ENCODE measurements at places on chromosomes 6 and 20.

GRCh38 chr20:46974669-46975434 is 80.2 kb downstream of the EYA2 start:
- no peaks in the 10 kb centered on the region for H3K36me3 ChIP-seq
- no peak for DNase-seq
- H3K27ac ChIP-seq, result no peak overlapping the region
- H3K4me1 ChIP-seq, result no peaks in the 10 kb centered on the region
- H3K27me3 ChIP-seq, result no peaks in the 10 kb centered on the region

GRCh38 chr6:156917213-156917612 is 140.0 kb downstream of the ARID1B start:
- no peaks in the 10 kb centered on the region for H3K27me3 ChIP-seq
- no peaks in the 10 kb centered on the region for H3K36me3 ChIP-seq
- no peaks in the 10 kb centered on the region for H3K4me1 ChIP-seq
- H3K4me3 ChIP-seq, result no peak overlapping the region
- DNase-seq, result no peak

DNA sequence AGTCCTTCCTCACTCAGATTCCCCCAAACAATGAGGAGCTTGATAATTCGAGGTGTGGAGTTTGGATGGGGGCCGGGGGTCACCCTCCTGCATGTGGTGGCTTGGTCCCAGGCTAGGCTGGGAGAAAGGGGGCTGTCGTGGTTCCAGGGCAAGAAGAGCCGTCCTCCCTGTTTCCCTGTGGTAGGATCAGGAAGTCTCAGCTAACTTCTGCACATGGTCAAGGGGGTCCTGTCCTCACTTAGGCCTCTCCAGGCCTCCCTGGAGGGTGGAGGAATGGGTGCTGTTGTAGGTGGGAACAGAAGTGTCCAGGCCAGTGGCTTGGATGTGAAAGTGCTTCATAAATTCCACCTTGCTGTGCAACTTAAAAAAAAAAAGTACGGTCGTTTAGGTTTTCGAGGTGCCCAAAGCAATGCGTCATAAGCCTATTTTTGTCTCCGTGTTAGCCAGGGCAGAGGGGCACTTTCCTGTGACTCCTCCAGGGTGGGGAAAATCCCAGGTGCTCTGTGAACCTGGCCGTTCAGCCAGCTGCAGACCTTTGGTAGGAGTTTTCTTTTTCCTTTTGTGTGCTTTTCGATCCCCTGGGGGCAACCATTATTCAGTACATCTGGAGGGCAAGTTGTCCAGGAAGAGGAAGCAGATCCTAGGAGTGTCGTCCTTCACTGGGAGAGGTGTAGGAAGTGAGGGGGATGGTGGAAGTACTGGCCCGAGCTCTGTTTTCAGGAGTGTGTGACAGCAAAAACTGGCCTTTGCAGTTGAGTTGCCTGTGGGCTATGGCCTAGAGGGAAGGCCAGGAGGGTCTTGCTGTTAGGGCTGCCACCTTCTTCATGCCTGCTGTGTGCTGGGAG is 9.6 kb downstream of the IGF2R start:
- no peak overlapping the region for H3K27ac ChIP-seq
- H3K27me3 ChIP-seq, result no peaks in the 10 kb centered on the region
- peaks cover 38% of the 10 kb centered on the region for H3K4me1 ChIP-seq
- H3K4me3 ChIP-seq, result no peak overlapping the region
- H3K36me3 ChIP-seq, result no peaks in the 10 kb centered on the region
- no peak for DNase-seq

DNA sequence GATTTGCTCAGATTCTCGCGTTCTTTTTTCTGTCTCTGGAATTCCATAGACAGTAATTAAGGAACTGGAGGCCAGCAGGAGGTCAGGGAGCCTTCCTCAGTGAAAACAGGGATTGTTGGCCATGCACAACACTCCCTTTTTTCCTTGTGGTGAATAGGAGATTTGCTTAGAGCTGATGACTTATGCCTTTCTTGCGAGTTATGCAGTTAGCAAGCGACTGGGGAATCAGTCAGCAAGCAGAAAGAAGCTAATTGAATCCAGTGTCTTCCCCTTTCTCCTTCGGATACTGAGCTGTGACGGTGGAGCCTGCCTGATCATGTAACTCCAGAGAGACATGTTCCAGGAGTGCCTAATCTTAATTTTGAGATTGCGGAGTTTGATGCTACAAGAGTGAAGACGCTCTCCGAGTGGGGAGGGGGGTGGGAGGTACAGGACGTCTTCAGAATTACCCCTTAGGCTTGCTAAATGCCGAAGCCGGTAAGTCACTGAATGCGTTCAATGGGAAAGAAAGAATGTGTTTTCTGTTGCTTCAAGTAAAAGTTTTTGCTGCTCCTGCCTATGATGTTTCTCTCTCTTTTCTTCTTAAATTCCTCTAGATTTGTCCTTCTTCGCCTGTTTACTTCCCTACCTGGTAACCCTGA is 165.9 kb downstream of the SASH1 start:
- H3K4me1 ChIP-seq, result peaks cover 51% of the 10 kb centered on the region
- H3K4me3 ChIP-seq, result peak overlapping the region; percentile 96
- H3K27me3 ChIP-seq, result no peaks in the 10 kb centered on the region
- H3K27ac ChIP-seq, result peak overlapping the region; percentile 100
- peak; percentile 92 for DNase-seq
- H3K36me3 ChIP-seq, result peaks cover 7% of the 10 kb centered on the region

DNA sequence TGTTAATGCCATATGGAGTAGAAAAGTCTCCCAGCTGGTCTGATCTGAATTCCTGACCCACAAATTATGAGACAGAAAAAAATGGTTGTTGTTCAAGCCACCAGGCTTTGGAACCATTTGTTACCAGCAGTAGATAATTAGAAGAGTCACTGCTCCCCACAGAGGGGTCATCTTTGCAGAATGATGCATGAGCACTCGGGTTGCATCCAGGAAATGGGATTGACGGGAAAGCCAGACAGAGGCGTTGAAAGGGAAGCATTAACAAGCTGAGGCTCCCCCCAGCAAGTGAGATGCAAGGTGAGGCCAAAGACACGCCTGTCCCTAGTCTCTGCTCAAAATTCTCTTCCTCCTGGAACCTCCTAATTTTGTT is 182.5 kb downstream of the SYNDIG1 start:
- no peak overlapping the region for H3K4me3 ChIP-seq
- no peak for DNase-seq
- H3K27ac ChIP-seq, result peak overlapping the region; percentile 70
- H3K27me3 ChIP-seq, result no peaks in the 10 kb centered on the region

- H3K27me3 ChIP-seq, result no peaks in the 10 kb centered on the region
- DNase-seq, result no peak
- H3K36me3 ChIP-seq, result peaks cover 20% of the 10 kb centered on the region
- no peak overlapping the region for H3K27ac ChIP-seq
- no peak overlapping the region for H3K4me3 ChIP-seq
- H3K4me1 ChIP-seq, result no peaks in the 10 kb centered on the region
Measured at GRCh38 chr6:166443166-166443565, 60.4 kb upstream of the MPC1 start.

DNA sequence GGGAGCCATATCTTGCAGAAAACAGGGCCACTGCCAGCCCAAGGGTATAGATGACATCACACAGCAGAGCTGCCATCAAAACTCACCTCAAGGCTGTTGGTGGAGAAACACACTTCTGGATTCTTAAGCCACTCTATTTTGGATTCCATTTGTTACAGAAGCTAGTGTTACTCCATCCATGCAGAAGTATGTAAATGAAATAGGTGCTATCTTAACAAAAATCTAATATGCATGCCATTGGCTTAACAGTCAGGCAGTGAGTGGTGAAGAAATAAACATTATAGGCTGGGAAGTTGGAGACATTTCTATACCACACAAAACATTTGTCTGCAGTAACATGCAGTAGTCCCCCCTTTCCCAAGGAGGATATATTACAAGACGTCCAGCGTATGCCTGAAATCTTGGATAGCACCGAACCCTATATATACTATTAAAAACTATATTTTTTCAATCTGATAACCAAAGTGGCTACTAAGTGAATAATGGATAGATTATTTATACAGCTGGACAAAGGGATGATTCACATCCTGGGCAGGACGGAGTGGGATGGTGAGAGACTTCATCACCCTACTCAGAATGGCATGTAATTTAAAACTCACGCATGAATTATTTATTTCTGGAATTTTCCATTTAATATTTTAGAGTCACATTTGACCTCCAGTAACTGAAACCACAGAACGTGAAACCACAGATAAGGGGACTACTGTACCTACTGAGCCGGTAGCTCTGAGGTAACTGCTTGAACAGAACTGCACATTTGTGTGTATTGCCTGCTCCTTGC is 160.0 kb upstream of the PLN start:
- peak overlapping the region; percentile 54 for H3K27ac ChIP-seq
- H3K4me1 ChIP-seq, result peaks cover 19% of the 10 kb centered on the region

- no peak for DNase-seq
- peak overlapping the region; percentile 93 for H3K4me3 ChIP-seq
- H3K36me3 ChIP-seq, result no peaks in the 10 kb centered on the region
- H3K27me3 ChIP-seq, result no peaks in the 10 kb centered on the region
- H3K27ac ChIP-seq, result peak overlapping the region; percentile 19
Measured at GRCh38 chr6:70412252-70413113, 825 bp upstream of the FAM135A start.

- no peaks in the 10 kb centered on the region for H3K4me1 ChIP-seq
- H3K36me3 ChIP-seq, result no peaks in the 10 kb centered on the region
- no peak overlapping the region for H3K27ac ChIP-seq
- no peaks in the 10 kb centered on the region for H3K27me3 ChIP-seq
- peak; percentile 71 for DNase-seq
Measured at GRCh38 chr6:38012573-38012972, 193.0 kb downstream of the ZFAND3 start.

DNA sequence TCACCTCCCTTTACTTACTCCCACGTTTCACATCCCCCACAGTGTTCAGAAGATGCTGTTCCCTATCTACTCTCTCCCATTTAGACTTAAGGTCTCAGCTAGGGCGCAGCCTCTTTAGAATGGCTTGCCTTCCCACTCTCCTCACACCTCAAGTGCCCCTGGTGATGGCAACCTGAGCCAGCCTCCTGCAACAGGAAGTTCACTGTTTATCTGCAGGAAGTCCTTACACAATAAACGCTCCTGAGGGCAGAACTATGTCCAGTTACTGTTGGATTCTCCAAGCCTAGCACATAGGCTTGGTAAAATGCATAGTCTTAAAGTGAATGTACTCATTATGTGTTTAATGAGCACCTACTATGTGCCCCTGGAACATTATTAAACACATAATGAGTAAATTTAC is 21.9 kb upstream of the RAB22A start:
- no peaks in the 10 kb centered on the region for H3K27me3 ChIP-seq
- H3K4me1 ChIP-seq, result no peaks in the 10 kb centered on the region
- no peak overlapping the region for H3K4me3 ChIP-seq
- DNase-seq, result no peak

DNA sequence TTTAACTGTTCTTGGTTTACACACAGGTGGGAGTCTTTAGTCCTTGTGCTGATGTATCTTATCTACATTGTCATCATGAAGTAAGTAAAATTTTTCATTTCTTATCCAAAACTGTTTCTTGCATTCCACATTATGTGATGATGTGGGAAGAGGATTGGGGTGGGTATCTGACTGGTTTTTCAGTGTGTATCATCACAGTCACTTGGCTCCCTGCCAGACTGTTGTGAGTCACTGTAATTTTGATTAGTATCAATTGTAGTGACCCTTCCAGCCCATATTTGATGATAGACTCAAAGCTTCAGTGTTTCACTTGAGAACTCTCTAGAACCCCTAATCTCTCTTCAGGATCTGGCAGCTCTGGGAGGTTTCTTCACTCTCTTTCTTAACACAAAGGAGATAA is 84.5 kb upstream of the RIN2 start:
- H3K36me3 ChIP-seq, result no peaks in the 10 kb centered on the region
- DNase-seq, result peak; percentile 27
- H3K27me3 ChIP-seq, result peaks cover 11% of the 10 kb centered on the region
- no peaks in the 10 kb centered on the region for H3K4me1 ChIP-seq
- H3K27ac ChIP-seq, result no peak overlapping the region

- H3K4me3 ChIP-seq, result no peak overlapping the region
- no peak for DNase-seq
- 0 out of 2 replicates have a peak, but pooled peaks cover 7% of the 10 kb centered on the region for H3K4me1 ChIP-seq
- no peaks in the 10 kb centered on the region for H3K27me3 ChIP-seq
Measured at GRCh38 chr6:134257516-134257915, 60.4 kb downstream of the SGK1 start.

DNA sequence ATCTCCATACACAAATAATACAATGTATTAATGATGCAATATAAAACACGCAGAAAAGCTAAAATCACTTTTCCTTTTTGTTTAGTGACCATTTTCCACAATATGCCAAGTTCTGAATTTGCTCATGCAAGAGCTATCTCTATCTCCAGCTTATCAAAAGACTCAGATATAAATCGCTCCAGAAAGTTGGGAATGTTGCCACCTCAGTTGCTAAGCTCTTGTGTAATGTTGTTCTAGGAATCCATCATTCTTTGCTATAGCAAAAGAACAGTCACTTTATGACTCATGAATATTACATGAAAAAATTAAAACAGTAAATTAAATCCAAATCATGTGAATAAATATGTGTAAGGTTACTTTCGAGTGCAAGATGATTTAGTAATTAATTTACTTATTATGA is 8.7 kb downstream of the PLAGL1 start:
- peaks cover 9% of the 10 kb centered on the region for H3K36me3 ChIP-seq
- H3K4me1 ChIP-seq, result no peaks in the 10 kb centered on the region
- H3K4me3 ChIP-seq, result no peak overlapping the region
- H3K27me3 ChIP-seq, result no peaks in the 10 kb centered on the region
- DNase-seq, result peak; percentile 79

DNA sequence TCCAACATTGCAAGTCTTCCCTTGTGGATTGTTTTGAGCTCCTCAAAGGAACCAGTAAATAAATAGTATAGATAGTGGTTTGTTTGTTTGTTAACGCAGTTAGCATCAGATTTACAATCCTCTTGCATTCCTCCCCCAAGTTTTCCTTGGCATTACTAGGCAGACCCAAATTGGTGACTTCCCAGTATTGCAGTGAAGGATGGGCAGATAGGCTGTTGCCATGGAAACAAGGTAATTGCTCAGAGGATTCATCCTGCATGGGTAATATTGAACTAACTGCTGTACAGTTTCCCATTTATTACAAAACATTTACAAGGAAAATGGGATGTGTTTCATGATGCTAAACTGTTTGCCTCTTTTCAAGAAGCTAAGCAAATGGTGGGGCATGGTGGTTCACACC is 477.2 kb downstream of the EPM2A start:
- H3K36me3 ChIP-seq, result no peaks in the 10 kb centered on the region
- H3K4me3 ChIP-seq, result no peak overlapping the region
- H3K4me1 ChIP-seq, result no peaks in the 10 kb centered on the region
- no peaks in the 10 kb centered on the region for H3K27me3 ChIP-seq

DNA sequence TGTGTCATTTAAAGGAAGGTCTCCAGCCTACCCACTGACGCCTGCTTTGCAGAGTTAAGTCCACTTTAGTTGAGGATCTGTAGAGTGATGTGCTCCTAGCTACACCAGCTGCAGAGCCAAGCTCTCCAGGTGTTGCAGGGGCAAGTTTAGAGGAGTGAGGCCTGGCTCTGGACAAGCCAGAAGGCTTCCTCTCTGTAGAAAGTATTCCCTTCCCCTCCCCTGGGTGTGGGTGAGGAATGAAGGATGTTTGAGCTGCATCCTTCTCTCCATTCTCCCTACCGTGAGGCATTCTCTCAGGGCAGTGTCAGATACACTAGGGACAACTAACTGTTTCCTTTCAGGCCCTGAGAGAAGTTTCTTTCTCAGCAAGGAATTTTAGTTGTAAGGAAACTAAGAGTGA is 66.5 kb downstream of the ELOVL5 start:
- H3K4me1 ChIP-seq, result peaks cover 10% of the 10 kb centered on the region
- H3K27me3 ChIP-seq, result no peaks in the 10 kb centered on the region
- H3K36me3 ChIP-seq, result no peaks in the 10 kb centered on the region
- H3K4me3 ChIP-seq, result no peak overlapping the region
- DNase-seq, result no peak
- H3K27ac ChIP-seq, result no peak overlapping the region

GRCh38 chr6:20879121-20879520 is 344.9 kb downstream of the CDKAL1 start:
- no peak for DNase-seq
- no peak overlapping the region for H3K4me3 ChIP-seq
- H3K4me1 ChIP-seq, result peaks cover 30% of the 10 kb centered on the region
- no peaks in the 10 kb centered on the region for H3K36me3 ChIP-seq
- H3K27me3 ChIP-seq, result no peaks in the 10 kb centered on the region
